ENCODE measurements at places on chromosomes 7 and 10.

- no peak for DNase-seq
- H3K36me3 ChIP-seq = peaks cover 23% of the 10 kb centered on the region
- no peak overlapping the region for H3K27ac ChIP-seq
Measured at GRCh38 chr7:50591098-50591479, 25.9 kb upstream of the DDC start.

- peak overlapping the region; percentile 77 for H3K27ac ChIP-seq
- no peak overlapping the region for H3K4me3 ChIP-seq
- DNase-seq = no peak
- no peaks in the 10 kb centered on the region for H3K27me3 ChIP-seq
- H3K36me3 ChIP-seq = no peaks in the 10 kb centered on the region
- peaks cover 8% of the 10 kb centered on the region for H3K4me1 ChIP-seq
Measured at GRCh38 chr10:12606461-12606860, 257.1 kb downstream of the CAMK1D start.

DNA sequence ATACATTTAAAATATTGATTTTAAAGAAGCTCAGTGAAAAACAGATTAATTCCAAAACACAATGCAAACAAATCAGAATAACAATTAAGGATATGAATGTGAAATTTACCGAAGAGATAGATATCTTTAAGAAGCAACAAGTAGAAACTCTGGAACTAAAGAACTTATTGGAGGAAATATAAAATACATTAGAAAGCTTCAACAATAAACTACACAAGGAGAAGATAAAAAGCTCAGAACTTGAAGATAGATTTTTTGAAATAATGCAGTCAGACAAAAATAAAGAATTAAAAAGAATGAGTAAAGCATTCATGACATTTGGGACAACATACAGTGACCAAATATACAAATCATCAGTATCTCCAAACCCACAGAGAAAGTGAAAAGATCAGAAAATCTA lies 43.2 kb downstream of the HIBADH start:
- DNase-seq = no peak
- H3K4me3 ChIP-seq = no peak overlapping the region
- no peaks in the 10 kb centered on the region for H3K4me1 ChIP-seq
- H3K27ac ChIP-seq = no peak overlapping the region
- H3K27me3 ChIP-seq = no peaks in the 10 kb centered on the region

DNA sequence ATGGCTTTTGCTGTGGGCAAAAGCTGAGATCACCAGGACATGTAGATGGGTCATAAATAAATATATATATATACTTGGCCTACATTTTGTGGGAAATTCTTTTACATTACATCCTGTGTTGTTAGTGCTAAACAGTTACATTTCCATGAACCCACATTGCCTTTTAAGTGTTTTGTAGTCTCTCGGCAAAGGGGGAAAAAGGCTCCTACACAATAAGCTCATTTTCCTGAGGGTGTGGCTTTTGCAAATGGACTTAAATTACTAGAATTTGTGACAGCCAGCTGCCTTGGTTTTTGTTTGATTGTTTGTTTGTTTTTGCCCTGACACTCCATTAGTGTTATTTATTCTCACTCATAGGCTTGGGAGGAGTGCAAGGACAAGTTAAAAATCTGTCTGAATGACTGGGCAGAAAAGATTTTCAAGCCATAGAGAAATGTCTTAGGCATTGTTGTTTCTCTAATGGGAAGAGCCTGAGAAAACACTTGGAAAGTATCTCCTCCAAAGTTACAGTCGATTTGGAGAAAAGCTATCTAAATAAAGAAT lies 128.8 kb downstream of the DGKB start:
- H3K4me3 ChIP-seq = no peak overlapping the region
- DNase-seq = no peak
- H3K27me3 ChIP-seq = no peaks in the 10 kb centered on the region
- no peaks in the 10 kb centered on the region for H3K36me3 ChIP-seq
- H3K4me1 ChIP-seq = no peaks in the 10 kb centered on the region

DNA sequence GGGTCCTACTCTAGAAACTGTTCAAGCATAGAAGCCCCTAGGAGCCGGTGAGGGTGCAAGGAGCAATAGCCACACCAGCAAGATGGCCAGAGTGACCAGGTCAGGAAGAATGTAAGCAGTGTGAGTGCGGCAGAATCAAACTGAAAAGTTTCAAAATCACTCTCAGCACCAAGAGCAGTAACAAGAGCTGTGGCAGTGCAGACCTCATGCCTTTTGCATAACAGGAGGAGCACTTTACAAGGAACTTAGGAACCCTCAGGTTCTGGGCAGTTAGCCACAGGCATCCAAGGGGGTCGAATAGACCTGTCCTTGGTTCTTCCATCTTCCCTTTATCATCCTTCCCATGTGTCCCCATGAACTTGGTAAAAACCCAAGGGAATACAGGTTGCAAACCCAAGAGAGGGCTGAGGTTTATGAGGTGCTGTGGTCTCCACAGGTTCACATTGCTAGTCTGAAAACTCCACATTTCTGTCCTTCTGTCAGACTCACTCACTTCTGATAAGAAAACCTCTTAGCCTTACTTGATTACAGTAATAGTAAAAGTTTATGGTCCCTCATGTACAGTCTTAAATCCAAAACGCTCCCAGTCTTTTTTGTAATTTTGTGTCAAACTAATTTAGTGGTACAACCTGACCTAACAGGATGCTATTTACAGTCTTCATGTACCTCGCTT lies 78.4 kb downstream of the PON1 start:
- no peaks in the 10 kb centered on the region for H3K27me3 ChIP-seq
- no peaks in the 10 kb centered on the region for H3K36me3 ChIP-seq
- no peak overlapping the region for H3K27ac ChIP-seq
